RKO (cell line): ENCODE measurements at places on chromosomes 7 and 10.
A peak's percentile ranks its signal among the peaks of the same experiment; 100 is the strongest.

DNA sequence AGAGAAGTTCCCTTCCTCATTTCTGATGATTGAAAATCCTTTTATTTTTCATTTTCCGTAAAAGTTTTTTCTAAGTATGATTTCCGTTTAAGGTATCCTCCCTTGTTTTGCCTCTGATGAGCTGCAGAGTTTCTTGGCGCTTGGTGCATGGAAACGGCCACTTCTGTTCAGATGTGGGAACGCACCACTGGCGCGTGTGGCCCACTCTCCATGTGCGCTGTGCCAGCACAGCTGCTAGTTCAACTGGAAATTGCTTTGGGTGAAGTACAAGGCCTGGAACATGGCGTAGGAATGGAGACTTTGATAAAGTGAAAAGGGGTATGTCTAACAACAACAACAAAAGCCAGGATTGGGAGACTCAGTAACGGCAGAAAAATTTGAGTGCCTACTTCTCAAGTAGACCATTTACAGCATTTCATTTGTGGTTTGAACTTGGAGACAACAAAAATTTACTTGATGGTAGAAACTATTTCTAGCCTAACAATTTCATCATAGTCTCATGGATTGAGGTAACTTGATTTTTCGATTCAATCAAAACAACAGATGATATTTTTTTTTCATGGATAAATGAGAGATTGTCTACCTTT lies 364.2 kb downstream of the SUGCT start:
- no peak for DNase-seq

- no peak for DNase-seq
Measured at GRCh38 chr10:49587981-49588380, 22.1 kb upstream of the SLC18A3 start.

- no peak for DNase-seq
Measured at GRCh38 chr10:75651417-75651816, 220.0 kb downstream of the LRMDA start.

GRCh38 chr10:110074758-110075671 lies 67.2 kb downstream of the ADD3 start:
- DNase-seq, result no peak

GRCh38 chr10:790821-791551 lies 101.5 kb upstream of the DIP2C start:
- DNase-seq, result no peak

- DNase-seq, result no peak
Measured at GRCh38 chr7:36036590-36036989, 116.5 kb upstream of the EEPD1 start.

GRCh38 chr10:34861293-34862021 lies 46.4 kb upstream of the PARD3 start:
- DNase-seq, result no peak

- peak; percentile 27 for DNase-seq
Measured at GRCh38 chr10:31099664-31100063, 68.0 kb upstream of the ZNF438 start.

DNA sequence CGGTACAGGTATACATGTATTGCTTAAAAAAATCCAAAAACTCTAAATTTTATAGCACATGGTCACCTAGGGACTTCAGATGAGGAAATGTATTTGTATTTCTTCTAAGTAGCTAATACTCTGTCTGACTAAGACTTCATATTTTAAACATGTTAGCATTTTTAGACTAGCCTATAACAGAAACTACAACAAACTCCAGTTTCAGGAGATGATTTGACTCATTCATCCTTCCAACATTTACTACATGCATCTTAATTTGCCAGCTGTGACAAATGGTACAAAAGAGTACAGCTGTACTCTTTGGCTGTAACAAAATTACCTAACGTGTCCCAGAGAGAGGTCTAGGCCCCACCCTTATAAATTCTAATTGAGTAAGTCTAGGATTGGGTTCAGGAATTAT lies 22.2 kb downstream of the TMEM209 start:
- no peak for DNase-seq

DNA sequence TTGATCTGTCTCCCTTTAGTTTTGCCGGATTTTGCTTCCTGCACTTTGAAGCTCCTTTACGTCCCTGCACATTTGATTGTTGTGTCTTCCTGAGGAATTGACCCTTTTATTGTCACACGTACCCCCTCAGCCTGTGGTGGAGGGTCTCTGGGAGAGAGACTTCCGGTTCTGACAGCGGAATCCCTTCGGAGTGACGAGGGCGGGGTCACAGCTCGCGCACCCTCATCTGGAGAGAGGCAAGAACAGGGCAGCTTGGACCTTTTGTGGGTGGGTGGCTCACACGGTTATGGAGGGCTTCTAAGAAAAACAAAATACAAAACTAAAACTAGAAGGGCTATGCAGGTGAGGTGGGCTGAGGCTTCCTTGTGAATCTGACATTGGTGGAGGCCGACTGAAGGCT lies 26.0 kb downstream of the AMZ1 start:
- no peak for DNase-seq

DNA sequence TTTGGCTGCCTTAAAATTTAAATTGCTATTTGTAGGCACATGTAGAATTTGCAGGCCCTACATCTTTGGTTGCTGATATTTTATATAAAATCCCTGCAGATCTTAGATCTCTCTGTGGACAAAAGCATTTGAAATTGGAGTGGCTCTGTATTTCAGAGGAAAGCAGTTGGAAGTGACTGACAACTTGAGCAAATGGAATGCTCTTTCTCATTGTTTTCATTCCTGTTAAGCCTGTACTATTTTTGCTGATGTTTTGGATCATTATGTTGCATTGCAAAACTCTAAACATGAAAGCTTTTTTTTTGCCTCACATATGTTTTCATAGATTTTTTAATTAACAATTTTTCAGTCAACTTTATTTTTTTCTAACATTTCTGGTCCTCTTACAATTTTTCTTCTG lies 251.2 kb upstream of the MDFIC start:
- no peak for DNase-seq

DNA sequence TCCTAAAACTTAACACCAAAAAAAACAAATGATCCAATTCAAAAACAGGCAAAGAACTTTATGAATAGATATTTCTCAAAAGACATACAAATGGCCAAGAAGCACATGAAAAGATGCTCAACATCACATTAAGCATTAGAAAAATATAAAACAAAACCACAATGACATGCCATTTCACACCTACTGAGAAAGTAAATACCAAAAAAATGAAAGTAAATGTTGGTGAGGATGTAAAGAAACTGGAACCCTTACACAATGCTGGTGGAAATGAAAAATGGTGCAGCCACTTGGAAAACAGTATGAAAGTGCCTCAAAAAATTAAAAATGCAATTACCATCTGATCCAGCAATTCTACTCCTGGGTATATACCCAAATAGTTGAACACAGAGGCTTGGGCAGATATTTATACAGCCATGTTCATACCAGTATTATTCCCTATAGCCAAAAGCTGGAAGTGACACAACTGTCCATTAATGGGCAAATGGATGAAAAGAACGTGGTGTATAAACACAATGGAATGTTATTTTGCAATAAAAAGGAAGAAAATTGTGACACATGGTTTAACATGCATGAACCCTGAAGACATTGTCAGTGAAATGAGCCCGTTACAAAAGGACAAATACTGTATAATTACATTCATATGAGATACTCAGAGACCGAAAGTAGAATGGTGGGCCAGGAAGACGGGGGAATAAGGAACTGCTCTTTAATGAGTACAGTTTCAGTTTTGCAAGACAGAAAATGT lies 89.0 kb downstream of the JMJD1C start:
- DNase-seq, result peak; percentile 62

- no peak for DNase-seq
Measured at GRCh38 chr10:21010615-21011014, 113.5 kb upstream of the NEBL start.

GRCh38 chr7:94272821-94273583 lies 121.7 kb upstream of the COL1A2 start:
- no peak for DNase-seq

DNA sequence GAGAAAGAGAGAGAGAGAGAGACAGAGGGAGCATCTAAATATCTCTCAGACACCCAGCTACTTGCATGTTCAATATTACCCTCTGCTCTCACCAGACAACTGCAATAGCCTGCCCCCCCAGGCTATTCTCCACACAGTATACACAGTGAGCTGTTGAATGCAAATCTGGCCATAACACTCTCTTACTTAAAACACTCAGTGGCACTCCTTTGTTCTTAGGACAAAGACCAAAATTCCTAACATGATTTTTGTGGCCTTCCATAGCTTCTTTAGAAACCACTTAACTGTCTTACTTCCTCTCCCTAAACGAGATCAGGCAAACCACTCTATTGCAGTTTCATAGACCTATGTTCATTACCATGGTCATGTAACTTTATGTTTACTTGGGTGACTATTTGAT lies 903.6 kb upstream of the AUTS2 start:
- no peak for DNase-seq

DNA sequence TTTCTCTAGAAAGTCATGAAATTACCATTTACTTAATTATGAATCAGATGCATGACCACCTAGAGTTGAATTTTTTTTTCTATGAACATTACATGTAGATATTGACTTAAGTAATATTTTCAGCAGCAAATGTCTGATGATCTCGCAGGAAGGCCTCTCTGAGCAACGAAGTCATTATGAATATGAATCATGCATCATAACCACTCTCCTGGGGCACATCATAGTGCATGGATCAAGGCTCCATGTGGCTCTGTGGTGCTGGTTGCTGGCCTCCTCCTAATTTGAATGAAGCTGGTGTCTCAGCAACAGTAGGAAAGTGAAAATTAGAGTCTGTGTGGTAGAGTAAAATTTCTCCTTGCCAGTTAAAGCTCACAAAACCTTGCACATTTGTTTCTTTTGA lies 121.4 kb upstream of the INHBA start:
- DNase-seq, result no peak

DNA sequence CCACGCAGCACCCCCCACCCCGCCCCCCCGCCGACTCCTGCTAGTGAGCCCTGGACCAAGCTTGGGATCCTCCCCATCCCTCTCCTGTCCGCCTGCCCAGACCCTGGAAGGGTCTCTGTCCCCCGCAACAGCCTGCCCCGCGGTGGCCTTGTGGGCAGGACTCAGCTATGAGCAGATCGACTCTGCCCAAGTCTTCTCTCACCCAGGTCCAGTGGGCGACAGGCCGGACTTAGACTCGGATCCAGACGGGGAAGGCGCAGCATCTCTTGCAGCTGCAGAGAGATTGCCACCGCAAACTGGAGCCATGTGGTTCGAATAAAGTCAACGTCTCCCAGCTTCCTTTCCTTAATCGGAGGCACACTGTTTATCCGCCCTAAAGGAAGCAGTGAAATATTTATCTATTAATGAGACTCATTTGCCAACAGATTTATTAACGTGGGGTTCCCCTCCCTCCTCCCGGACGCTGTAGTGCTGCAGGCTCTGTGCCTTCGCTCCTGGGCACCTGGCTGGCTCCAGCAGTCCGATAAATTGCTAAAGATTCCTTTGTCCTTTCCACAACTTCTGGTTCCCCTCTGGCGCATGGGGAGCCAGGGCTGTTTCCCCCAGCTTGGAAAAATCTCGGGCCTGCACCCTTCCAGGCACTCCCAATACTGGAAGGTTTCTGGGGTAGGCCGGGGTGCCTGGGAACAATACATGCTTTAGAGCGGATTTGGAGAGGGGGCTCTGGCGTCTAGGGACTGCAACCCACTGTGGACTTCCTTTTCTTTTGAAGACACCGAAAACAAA lies 634 bp upstream of the HOXA7 start:
- no peak for DNase-seq

GRCh38 chr7:158613481-158613880 lies 25.9 kb upstream of the PTPRN2 start:
- DNase-seq, result peak; percentile 6

- DNase-seq, result peak; percentile 16
Measured at GRCh38 chr10:112026438-112026837, 157.1 kb downstream of the GPAM start.

- DNase-seq, result no peak
Measured at GRCh38 chr7:131141443-131141967, 186.2 kb upstream of the MKLN1 start.

DNA sequence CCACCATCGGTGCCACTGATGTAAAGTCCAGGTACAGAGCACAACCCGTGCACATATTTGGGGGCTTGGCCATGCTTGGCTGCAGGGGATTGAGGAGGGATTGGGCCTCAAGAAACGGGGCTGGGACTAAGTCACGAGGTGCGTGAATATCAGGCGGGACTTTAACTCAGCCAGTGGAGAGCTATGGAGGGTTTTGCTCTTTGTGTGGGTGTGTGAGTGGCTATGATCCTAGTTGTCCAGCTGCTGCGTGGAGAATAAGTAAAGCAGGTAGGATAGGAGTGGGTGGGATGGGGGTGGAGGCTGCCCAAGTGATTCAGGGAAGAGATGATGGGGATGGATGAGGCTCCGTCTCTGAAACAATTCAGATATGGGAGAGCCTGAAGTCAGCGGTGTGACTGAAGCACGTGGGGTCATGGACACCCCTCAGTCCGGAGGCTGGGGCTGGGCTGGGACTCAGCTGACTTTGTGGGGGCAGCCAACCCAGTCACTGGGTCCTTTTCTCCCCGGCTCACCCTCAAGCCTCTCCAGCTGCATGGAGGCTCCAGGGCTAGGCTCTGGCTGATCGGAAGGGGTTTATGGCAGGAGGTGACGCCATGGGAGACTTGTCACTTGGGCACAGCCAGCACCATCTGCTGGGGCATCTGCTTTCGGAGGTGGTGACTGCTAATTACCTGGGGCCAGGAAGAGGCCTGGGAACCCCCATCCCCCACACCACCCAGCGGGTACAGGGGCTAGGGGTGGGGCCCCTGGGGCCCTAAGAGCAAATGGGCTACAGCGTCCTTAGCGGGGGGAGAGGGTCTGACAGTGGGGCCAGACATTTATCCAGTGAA lies 1.7 kb upstream of the LFNG start:
- no peak for DNase-seq

DNA sequence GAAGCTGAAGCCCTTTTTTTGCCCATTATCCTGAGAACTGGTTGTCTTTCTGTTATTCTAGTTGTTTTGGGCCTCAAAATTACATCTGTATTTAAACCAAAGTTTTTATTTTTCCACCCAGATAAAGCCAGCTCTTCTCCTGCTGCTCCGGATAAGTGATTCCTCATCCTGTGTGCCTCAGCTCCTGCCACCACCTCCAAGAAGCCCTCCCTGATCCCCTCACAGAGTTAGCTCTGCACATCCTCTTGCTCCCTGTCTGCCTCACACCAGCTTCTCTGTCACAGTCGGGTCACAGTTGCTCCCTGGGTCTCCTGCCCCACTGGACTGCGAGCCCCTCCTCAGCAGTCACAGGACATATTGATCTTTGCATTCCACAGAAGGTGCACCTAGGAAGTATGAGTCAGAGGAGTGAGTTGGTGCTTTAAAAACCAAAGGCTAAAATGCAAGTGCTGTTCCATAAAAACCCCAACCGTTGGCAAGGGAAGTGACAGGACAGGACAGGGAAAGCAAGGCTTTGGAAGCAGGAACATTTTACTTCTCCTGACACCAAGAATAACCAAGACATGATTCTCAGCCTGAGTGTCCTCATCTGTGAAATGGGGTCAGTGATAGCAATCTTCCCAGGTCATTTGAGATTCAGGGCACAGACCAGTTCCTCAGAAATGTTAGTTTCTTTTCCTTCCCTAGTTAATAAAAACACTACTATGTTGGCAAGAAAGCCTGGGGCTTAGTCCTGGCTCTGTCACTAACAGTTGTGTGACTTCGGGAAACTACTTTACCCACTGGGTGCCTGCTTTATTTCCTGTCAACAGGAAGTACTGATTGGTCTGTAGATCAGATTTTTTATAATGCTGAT lies 36.5 kb upstream of the EEPD1 start:
- no peak for DNase-seq
